ENCODE measurements at places on chromosomes 16 and 17.

DNA sequence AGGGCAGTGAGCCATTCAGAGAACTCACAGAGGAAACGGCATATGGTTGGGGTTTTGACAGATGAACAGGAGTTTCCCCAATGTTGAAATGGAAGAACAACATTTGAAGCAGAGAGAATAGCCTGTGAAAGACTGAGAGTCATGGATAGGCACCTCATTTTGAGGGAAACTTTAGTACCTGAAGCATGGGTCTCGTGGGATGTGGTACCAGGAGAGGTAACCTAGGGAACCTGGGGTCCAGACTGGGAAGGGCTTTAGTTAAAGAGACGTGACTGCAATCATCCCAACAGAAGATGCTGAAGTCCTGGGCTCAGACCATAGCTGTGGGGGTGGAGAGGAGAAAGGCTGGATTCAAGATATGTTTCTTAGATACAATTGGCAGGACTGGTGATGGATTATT is 137.8 kb upstream of the CCL2 start:
- no peak for DNase-seq

- peak; percentile 50 for DNase-seq
These were observed 5.5 kb upstream of the KIF22 start for GRCh38 chr16:29784901-29785500.

DNA sequence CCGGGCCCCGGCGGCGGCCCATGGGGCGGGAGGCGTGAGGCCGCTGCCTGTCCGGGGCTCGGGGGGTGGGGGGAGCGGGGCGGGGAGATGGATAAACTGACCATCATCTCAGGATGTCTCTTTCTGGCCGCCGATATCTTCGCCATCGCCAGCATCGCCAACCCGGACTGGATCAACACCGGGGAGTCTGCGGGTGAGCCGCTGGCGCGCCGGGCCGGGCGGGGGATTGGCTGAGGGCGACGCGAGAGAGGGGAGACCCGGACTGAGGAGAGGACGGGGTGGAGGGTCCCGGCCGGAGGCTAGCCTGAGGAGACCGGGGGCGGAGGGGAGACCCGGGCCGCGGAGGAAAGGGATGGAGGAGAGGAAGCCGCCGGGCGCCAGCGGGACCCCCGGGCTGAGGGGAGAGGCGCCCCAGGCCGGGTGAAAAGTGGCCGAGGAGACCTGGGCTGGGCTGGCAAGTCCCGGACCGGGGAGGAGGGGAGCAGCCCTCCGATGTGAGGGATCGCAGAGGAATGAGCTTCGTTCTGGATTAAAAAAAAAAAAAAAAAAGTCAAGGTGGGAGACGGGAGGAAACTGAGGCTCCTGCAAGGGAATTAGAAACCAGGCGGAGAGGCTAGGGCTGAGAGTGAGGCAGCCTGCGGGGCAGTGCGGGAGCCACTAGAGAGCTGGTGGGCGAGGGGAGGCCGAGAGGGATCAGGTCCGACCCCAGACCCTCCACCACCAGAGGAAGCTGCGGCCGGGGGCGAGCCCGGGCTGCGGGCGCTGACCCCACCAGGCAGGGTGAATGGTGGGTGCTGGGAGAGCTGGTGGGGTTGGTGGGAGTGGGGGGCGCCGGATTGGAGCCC is 526 bp downstream of the MOSMO start:
- no peak for DNase-seq

- DNase-seq: no peak
These were observed 34.4 kb upstream of the MNT start for GRCh38 chr17:2435181-2435741.

DNA sequence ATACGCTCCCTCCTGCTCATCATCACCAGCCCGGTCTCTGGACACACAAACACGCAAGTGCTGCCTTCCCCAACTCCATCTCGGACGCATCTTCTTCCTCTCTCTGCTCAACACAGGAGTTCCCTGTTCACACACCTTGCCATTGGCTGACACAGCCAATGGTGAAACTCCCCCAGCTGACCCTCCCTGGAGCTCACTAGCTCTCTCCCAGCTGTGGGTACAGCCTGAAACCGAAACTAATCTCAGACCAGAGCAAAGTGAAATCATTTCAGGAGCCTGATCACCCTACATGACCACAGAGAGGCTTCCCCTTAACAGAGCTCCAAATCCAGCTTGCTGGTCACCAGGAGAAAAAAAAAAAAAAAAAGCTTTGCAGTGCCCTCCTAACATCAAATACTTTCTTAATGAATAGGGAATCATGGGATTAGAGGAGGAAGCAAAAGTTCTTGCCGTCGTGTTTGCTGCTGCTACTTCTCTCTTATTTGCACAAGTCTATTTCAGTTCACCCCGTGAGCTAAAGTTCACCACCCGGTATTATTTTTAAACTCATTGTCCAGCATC is 8.3 kb downstream of the CUEDC1 start:
- no peak for DNase-seq

DNA sequence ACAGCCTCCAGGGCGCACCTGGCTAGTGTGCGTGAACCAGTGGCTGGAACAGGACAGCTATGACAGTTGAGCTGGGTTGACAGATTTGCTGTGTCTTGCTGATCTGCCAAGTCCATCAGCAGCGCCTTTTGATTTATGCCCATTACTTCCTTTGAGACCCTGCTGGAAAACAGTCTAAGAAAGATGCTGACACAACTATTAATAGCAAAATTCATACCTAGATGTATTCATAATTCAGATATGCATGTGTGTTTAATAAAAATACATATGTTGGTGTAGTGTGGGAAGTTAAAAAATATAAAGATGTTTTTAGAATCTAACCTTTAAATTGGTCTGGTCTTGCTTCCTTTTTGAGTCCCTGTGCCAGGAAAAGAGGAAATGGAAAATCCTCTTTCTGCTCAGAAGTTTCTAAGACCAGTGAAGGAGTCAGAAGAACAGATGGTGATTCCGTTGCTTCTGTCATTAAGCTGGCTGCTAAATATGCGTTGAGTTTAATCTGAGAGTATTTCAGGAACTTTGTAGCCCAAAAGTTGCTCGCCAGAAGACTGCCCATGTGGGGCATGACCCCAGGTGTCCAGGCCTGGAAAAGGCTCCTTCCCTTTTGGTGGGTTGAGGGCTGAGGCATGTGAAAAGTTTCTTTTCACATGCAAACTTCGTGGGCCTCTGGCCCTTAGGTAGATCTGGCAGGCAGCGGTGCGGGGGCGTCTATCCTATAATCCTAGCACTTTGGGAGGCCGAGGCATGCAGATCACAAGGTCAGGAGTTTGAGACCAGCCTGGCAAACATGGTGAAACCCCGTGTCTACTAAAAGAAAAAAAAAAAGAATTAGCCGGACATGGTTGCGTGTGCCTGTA is 40.0 kb upstream of the ENDOV start:
- no peak for DNase-seq

DNA sequence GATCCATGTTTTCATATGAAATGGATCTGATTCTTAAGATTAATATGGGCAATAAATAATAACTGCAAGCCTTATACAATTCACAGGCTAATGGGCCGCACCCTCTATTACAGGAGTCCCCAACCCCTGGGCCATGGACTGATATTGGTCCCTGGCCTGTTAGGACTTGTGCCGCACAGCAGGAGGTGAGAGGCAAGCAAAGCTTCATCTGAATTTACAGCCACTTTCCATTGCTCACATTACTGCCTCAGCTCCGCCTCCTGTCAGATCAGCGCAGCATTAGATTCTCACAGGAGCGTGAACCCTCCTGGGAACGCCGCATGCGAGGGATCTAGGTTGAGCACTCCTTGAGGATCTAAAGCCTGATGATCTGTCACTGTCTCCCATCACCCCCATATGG is 26.8 kb downstream of the METTL16 start:
- DNase-seq: no peak

GRCh38 chr17:40548491-40548981 is 16.7 kb downstream of the CCR7 start:
- no peak for DNase-seq

GRCh38 chr16:13060932-13061331 is 159.5 kb downstream of the SHISA9 start:
- no peak for DNase-seq

DNA sequence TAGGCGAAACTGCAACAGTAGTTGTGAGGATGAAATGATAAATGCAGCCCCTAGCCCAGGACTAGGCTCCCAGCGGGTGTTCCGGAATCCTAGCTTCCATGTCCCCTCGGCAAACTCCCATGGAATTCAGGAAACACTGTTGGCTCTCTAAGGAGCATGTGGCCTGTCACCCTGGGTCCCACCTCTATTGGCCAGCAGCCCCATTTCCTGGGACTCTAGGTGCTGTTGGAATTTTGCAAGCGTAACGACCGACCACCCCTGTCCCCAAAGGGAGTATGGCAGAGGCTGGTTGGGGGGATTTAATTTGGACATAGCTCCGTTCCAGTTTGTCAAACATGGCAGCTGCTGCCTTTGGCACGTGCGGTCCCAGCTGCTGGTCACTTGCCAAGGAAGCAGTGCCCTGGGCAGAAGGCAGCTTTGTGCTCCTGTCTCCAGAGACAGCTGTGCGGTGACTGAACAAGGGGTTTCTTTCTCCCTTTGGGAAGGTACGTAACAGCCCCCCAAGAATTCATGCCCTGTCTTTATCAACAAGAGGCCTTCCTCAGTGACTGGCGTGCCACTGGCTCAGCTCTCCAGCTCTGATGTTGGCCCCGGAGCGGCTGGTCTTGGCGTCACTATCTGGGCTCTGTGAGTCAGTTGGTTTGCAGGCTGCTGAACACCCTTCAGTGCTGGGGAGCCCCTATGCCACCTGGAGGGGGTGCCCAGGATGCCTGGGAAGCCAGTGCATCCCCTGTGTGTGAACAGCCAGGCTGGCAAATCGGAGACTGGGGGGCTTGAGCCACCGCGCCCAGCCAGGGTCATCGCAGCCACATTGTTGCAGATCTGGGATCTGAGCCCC is 235.2 kb upstream of the TNRC6C start:
- DNase-seq: no peak

- no peak for DNase-seq
These were observed 132.6 kb downstream of the PITPNC1 start for GRCh38 chr17:67509390-67510287.

DNA sequence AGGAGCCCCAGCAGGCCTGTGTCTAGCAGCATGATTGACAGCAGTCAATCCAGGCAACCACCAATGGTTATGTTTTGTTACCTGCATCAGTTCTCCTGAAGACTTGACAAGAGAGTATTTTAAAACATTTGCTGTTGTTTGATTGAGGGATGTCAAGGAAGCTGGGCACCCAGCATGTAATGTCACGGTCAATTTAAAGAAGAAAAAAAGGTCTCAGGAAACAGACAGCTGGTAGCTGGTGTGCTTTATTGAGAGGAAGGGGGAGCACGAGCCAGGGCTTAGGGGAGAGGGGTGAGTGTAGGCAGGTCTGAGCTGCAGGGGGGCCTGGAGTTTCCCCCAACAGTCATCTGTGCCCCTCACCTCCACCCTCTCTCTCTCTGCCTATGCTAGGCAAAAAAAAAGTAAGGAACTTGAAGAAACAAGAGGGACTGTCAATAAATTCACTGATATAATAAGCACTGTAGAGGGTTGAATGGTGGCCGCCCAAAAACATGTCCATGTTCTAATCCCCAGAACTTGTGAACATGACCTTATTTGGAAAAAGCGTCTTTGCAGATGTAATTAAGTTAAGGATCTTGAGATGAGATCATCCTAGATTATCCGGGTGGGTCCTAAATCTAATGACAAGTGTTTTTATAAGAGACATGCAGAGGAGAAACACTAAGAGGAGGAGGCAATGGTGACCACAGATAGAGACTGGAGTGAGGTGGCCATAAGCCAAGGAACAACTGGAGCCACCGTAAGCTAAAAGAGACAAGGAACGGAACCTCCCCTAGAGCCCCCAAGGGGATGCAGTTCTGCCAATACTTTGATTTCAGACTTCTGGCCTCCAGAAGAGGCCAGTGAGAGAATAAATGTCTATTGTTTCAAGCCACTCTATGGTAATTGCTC is 14.5 kb downstream of the TSPOAP1 start:
- DNase-seq: no peak

GRCh38 chr16:49453021-49453420 is 79.4 kb downstream of the C16orf78 start:
- no peak for DNase-seq

DNA sequence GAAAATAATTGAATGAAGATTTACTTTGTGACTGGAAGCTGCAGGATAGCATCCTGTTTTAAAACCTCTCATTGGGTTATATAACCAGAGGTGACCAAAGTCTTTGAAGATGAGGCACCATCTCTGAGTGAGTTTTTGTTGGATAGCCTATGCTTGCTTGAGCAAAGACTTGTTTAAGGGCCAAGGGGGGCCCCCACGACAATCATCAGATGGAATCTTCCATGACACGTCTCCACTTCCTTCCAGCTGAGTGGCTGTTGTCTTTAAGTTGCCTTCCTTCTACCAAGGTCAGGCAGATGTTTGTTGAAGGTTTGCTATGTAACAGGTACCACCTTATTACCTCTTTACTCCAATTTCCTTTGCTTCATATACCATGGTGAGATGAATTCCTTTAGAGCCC is 188.8 kb downstream of the PRKCA start:
- DNase-seq: no peak

DNA sequence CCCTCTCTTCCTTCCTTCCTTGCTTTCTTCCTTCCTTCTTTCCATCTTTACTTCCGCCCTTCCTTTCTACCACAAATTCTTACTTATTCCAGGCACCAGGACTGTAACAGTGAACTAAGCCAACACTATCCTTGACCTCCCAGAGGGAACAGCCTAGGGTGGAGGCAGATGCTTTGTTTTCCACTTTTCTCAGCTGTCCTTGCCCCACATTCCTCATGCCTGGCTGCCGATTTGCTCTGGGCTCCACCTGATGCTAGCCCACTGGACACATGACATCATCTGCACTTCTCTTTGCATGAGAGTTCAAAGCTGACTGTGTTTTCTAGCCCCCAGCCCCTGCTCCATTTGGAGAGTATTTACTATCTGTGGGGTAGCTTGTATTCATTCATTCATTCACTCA is 283.0 kb downstream of the MAF start:
- DNase-seq: no peak

DNA sequence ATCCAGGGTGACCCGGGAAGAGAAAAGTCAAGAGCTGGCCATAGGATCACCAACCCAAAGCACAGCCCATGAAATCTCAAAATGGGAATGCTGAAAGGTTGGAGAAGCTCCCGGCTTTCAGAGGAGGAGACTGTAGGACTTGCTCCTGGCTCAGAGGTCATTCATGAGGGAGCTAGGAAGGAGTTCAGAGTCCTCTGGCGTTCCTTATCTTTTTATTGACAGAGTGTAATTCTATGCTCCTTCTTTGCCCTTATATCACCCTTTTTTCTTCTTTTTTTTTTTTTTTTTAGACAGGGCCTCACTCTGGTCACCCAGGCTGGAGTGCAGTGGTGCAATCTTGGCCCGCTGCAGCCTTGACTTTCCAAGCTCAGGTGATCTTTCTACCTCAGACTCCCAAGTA is 27.3 kb upstream of the CNOT1 start:
- no peak for DNase-seq

DNA sequence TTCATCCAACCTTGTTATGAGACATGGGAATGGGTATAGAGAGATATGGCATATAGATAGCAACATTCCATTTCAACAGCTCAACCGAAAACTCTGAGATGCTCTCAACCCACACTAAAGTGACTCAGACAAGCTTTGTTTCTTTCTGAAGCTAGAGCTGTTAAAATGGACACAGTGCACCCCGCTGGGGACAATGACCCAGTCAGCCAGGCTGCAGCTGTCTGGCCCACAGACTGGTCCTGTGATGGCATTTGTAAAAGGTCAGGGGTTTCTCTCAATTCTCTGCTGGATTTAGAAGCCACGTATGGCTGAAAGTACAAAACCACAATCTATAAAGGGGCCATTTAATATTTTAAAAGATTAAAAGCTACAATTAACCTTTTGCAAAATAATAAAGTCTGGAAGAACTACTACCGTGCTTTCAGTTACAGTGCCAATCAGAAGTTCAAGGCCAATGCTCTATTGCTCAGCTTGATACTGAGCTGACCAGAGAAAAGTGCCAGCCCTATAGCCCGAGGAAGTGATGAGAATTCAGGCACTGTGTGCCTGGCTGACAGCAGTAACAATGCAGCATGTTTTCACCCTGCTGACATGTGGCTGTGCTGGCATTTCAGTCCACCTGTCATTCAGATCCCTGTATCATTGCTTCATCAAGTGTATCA is 60.2 kb downstream of the TEX2 start:
- DNase-seq: no peak

Data from stimulated activated CD4-positive, alpha-beta T cell treated with anti-CD3 and anti-CD28 coated beads, Interleukin-1b, Interleukin-23, amount 100 ng/mL, for 1 hour (primary cell).